Naive thymus-derived CD4-positive, alpha-beta T cell (primary cell): ENCODE measurements at places on chromosomes 1 and 21. TPM values are rescaled to one million over a fixed set of nuclear protein-coding genes. Genes with fewer than 3 reads are reported as not detected.
A peak's percentile ranks its signal among the peaks of the same experiment; 100 is the strongest.

GRCh38 chr1:49841767-49842166, 182.0 kb downstream of the AGBL4 start:
- DNase-seq: no peak

Gene CITED4
- 36.8 TPM for total RNA-seq

GRCh38 chr1:155859881-155860871, 809 bp downstream of the SYT11 start:
- no peak for DNase-seq

GRCh38 chr1:175410560-175410959, 218.0 kb upstream of the KIAA0040 start:
- no peak for DNase-seq

- DNase-seq: no peak
These were observed 39.9 kb downstream of the AKNAD1 start for GRCh38 chr1:108817016-108817415.

GRCh38 chr1:85582687-85583591, 2.4 kb downstream of the CCN1 start:
- DNase-seq: no peak

- no peak for DNase-seq
These were observed 55.2 kb upstream of the TARBP1 start for GRCh38 chr1:234533975-234534876.

Gene GPN2
- total RNA-seq: 34.8 TPM

- DNase-seq: no peak
These were observed 29.5 kb downstream of the WDR26 start for GRCh38 chr1:224404916-224405603.

Gene TIE1
- not detected for total RNA-seq

DNA sequence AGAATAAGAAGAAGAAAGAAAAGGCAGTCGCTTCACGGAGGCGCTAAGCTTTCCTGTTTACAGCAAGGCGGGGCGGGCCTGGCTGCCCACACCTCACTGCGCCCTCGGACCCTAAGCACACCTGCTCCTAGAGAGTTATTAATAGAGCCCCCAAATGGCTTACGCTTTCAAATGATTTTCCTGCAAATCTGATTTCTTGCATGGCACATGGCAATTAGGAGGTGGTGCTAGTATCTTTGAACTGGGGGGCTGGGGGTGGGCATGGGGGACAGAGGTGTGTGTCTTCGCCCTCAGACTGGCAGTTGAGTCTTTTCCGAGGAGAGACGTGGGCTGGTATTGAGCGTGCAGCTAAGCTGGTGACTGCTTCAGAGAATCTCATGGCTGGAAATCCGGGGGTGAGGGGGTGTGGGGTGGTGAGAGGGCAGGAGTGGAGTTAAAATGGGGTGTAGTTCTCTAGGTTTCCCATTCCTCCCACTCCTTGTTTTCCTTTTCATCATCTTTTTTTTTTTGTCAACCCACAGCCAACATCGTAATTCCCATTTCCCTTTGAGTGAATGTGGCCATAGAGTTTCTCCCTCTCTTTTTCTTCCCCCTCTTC, 1.3 kb downstream of the S1PR1 start:
- peak; percentile 65 for DNase-seq

- DNase-seq: no peak
These were observed at the start of gene BRINP2 for GRCh38 chr1:177170756-177171535. Gene BRINP2, plus strand, starts transcription at chr1:177170958. Its CDS starts 58,919 bp downstream, at chr1:177229877.

DNA sequence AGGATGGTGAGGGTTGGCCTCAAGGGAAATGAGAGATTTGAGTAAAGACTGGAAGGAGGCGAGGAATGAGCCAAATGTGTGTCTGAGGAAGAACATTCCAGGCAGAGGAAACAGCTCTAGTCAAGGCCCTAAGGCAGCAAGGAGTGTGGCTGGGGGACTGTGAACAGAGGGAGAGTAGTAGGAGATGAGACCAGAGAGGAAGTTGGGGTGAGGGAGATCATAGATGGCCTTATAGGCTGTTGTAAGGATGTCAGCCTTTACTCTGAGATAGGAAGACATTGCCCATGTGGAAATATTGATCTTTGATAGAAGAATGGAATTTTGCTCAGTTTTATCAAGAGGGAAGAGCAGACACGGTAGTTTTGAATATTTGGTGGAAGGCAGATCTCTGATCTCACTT, 55.2 kb upstream of the ARTN start:
- no peak for DNase-seq

- no peak for DNase-seq
These were observed 57.8 kb upstream of the C1orf185 start for GRCh38 chr1:51044199-51044598.

DNA sequence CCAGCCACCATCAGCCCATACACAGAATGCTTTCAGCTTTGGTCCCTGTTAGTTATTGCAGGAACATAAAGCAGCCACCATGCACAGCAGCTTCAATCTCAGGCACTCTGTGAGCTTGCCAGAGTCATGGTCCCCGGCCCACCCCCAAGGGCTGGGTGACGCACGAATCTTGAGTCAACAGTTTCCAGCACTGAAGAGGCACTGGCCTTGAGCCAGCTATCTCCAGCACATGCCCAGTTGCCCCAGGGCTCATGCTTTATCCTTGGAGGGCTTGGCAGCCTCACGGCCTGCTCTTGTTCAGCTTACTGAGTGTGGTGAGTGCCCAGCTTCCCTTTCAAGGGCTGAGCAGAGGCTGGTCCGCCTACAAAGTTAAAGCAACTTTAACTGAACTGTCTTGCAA, 200.7 kb upstream of the RAB4A start:
- no peak for DNase-seq

- no peak for DNase-seq
These were observed 32.2 kb upstream of the BACE2 start for GRCh38 chr21:41135746-41136145.

DNA sequence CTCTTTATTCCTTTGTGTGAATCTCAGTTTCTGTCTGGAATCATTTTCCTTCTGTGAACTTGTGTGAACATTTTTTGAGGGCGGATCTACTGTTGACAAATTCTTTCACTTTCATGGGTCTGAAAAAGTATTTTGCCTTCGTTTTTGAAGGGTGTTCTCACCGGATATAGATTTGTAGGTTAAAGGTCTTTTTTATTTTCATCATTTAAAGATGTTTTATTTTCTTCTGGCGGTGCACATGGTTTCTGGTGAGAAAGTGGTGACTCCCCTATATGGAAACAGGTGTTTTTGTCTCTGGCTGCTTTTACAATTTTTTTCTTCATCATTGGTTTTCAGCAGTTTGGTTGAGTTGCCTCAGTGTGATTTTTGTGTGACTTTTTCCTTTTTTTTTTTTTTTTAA, 94.9 kb downstream of the DYRK1A start:
- peak; percentile 75 for DNase-seq

DNA sequence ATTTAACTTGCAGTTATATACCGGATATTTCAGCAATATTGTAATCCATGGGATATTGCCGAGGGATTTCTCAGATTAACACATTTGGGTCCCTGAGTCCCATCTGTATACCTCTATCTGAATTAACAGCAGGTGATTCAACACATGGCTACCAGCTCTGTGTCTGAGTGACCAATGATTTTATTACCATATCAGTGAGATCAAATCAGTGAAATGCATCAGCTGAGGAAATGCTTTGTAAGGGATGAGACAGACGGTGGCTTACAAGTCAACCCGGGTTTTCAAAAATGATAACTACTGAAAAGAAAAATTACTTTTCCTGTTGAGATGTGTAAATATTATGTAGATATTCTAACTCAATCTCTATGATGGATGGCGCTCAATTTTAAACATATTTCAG, 504.1 kb upstream of the PKN2 start:
- DNase-seq: no peak

- no peak for DNase-seq
These were observed 85.9 kb downstream of the TCP10L start for GRCh38 chr21:32499249-32500055.

GRCh38 chr1:187244623-187245022, 415.9 kb downstream of the PLA2G4A start:
- DNase-seq: no peak

GRCh38 chr1:209542585-209542984, 40.9 kb upstream of the CAMK1G start:
- DNase-seq: no peak

- no peak for DNase-seq
These were observed 250.0 kb downstream of the SPATA17 start for GRCh38 chr1:217881131-217881543.

Gene ATAD3B
- total RNA-seq: 42.5 and 44.3 TPM in 2 replicates

Gene SMYD3
- total RNA-seq: 21.2 and 28.7 TPM in 2 replicates
